K562 (cell line): ENCODE measurements at places on chromosomes 7 and 10.

DNA sequence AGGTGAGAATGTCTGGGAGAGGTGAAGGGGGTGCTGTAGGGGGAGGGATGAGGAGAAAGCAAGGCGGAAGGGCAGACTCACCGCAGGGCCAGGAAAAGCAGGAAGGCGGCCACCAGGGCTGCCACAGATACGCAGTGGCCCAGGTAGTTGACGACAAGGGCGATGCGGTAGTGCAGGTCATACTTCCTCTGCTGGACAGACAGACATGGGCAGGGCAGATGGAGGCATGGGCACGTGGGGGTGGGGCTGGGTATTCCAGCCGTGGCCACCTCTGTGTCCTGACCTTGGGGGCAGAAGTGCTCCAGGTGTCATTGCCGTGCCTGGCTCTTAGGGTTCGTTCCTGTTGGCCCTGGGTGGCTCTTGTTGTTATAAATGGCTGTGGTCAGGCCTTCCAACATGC, 16.8 kb downstream of the CRHR2 start:
- no peak for DNase-seq

DNA sequence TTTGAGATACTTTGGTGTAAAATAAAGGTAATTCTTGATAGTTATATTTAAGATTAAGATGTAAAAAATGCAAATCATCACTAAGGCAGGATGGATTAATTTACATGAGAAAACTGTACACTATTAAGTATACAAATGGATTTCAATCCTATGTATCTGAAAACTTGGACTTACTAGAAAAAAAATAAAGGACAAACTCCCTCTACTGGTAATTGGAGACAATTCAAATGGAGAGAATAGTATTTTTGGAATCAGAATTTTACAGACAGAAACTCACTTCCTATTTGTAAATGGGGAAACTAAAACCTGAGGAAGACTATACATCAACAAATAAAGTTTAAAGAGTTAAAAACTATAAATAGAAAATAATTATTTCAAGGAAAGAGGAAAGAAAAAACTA, 62.6 kb downstream of the CUL2 start:
- DNase-seq = no peak

DNA sequence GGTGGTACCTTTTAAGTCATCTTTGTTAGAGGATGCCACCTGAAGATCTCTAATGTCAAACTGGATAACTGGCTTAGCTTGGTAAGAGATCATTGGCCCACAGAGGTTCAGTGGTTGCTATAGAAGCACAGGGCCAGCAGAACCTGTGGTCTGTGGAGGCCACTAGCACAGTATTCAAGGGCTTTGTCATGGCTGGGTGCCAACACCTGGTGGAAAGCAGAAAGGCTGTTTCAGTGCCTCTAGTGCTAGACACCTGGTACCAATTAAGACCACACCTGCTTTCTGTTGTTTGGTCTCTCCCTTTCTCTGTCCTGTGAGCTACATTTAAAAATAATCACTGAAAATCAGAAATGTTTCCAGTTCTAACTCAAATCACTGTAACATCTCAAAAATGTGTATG, 10.0 kb upstream of the PCGF5 start:
- DNase-seq = no peak

GRCh38 chr10:94524711-94525110, 20.9 kb upstream of the HELLS start:
- DNase-seq = no peak

GRCh38 chr10:31123946-31124345, 92.3 kb upstream of the ZNF438 start:
- no peak for DNase-seq

DNA sequence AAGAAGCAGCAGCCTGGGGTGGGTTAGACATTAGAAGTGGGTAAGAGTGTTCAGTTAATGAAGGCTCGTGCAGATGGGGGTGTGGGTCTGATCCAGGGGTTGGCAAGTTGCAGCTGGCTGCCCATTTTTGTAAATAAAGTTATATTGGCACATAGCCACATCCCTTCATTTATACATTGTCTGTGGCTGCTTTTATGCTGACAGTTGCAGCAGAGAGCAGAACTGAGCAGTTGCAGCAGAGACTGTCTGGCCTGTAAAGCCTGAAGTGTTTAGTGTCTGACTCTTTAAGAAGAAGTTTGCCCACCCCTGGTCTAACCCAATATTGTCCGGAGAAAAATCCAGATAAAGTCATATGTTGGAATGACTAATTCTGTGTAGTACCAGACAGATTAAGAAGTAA, 38.1 kb downstream of the GLRX3 start:
- no peak for DNase-seq

DNA sequence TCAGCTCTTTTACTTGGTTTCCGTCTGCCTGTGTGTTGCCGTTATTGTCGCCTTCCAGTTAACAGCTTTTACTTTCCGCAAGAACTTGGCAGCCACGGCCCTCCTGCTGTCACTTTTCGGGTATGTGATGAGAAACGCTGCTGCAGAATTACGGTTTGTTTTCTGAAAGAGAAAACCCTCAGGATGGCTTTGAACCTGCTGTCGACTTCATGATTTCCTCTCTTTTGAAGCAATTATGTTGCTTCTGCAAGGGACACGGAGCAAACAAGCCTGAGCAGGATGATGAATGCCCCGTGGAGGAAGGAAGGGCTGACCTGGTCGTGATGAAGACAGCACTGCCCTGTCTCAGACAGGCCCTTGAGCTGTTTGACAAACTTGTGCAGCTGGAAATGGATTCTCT, 339.8 kb downstream of the ABCA13 start:
- no peak for DNase-seq

DNA sequence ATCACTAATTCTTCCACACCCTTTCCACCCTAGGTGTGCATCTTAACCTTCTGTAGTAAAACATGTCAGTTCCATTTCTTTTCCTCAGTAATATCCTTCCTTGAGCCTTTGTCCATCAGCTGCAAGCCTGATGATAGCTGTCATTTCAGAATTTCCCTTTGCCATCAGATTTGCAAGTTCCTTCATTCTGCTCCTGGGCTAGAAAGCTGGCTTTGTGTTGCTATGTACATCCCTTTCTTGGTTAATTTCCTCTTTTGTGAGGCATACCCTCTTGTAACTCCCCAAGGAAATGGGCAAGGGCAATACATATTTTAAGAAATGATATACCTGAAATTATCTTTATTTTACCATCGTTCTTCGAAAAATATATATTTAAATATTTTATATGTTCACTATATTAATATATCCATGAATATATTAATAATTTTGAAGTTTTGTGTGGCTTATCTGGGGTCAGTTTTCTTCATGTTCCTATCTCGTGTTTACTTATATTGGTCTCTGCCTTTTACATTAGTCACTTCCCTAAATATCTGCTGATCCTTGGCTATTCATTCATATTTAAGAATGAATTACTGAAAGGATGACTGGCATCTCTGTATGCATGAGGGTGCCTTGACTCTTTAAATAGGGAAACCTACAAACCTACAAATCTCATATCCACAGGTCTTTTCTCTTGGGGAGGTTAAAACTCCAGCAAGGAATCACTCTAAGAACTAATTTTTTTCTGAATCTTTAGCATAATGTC, 143.8 kb downstream of the ZNF22 start:
- DNase-seq = no peak

DNA sequence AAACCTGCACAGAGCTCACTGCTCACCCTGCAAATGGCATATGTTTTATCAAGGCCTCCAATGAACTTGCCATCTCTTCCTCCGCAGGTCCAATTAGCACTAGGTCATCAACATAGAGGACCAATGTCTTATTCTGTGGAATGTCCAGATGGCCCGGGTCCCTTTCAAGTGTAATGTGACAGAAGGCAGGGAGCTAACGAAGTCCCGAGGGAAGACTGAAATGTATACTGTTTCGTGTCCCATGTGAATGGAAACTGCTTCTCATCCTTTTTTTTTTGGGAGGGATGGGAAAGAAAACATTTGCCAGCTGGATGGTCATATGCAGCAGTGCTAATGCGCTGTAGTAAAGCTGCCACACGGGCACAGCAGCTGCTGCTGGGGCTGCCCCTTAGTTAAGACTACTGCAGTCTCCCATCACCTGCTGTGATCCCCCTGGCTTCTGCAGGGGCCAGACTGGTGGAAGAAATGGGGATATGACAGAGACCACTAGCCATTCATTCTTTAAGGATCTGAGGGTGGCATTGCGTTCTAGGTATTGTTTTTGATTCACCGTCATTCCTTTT, 61.7 kb upstream of the CCNY start:
- no peak for DNase-seq
